ENCODE measurements at places on chromosomes 7 and 10.

- H3K27ac ChIP-seq = no peak overlapping the region
- no peaks in the 10 kb centered on the region for H3K27me3 ChIP-seq
- no peak for DNase-seq
- no peak overlapping the region for H3K4me3 ChIP-seq
- H3K4me1 ChIP-seq = no peaks in the 10 kb centered on the region
- H3K36me3 ChIP-seq = no peaks in the 10 kb centered on the region
These were observed 669.4 kb downstream of the NRG3 start for GRCh38 chr10:82544377-82544776.

DNA sequence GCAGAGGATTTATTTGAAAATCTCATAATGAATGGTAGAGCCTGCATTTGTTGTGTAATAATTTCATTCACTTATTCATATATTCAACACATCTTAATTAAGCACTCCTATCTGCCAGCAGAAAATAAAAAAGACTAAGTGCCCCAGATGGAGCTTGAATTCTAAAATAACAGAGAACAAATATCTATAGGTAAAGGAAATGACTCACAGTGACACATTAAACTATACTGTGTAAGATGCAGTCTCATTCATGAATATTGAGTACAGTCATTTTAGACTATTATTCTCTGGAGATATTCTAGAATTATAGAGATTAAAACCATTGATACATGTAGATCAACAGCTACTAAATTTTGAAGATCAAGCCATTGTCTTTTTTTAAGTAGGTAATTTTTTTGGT, 72.1 kb downstream of the PTPRZ1 start:
- no peak overlapping the region for H3K4me3 ChIP-seq
- no peak overlapping the region for H3K27ac ChIP-seq
- no peaks in the 10 kb centered on the region for H3K27me3 ChIP-seq
- no peak for DNase-seq

DNA sequence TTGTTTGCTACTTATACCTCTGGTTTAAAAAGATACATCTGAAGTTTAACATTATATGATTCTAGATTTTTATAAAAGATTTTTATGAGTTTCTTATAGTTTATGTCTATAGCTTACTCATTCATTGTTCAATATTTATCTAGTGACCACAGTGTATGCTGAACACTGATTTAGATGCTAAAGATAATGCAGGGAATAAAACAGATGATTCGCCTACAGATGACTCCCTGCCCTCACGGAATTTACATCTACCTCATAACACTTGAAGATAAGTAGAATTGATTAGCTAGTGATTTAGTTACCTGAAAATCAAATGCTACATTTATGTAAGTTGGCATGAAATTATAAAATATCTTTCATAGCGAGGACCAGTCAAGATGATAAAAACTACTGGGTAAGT, 105.8 kb downstream of the HIPK2 start:
- DNase-seq = no peak
- peaks cover 14% of the 10 kb centered on the region for H3K4me1 ChIP-seq
- H3K36me3 ChIP-seq = no peaks in the 10 kb centered on the region
- peaks cover 2% of the 10 kb centered on the region for H3K27me3 ChIP-seq
- H3K4me3 ChIP-seq = no peak overlapping the region
- no peak overlapping the region for H3K27ac ChIP-seq

DNA sequence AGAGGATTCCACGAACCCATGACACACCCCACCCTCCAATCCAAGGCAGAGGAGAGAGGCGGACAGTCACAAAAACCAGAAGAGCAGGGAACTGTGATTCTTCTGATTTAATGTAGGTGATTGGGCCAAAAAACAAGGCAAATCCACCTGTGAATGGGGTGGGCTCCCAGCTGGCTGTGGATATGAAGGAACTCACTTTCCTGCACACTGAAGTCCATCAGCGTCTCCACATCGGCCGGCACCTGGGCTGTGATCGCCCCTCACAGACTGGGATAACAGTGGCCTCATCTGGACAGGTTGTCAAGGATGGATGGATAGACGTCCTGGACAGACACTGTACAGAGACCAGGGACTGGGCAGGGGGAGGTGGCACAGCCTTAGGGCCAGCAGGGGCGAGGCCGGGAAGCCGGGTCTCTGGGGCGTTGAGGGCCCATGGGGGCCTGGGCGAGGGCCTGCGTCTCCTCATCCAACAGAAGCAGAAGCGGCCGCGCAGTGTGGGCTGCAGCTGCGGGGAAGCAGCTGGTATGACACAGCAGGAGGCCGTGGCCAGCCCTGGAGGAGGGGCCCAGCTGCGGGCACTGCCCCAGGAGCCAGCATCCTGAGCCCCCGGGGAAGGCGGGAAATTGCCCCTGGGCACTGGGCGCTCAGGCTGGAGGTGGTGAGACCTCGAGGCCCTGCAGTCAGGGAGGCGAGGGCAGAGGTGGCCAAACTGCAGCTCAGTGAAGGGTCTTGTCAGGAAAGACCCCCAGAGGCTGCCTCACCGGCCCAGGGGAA, 54.2 kb downstream of the DIP2C start:
- H3K27ac ChIP-seq = no peak overlapping the region
- DNase-seq = no peak
- no peak overlapping the region for H3K4me3 ChIP-seq
- peaks cover 13% of the 10 kb centered on the region for H3K4me1 ChIP-seq
- no peaks in the 10 kb centered on the region for H3K27me3 ChIP-seq

GRCh38 chr10:11119843-11120242, 102.2 kb downstream of the CELF2 start:
- H3K27ac ChIP-seq = no peak overlapping the region
- H3K4me3 ChIP-seq = no peak overlapping the region
- no peaks in the 10 kb centered on the region for H3K27me3 ChIP-seq

- H3K27me3 ChIP-seq = peaks cover 7% of the 10 kb centered on the region
- peaks cover 10% of the 10 kb centered on the region for H3K36me3 ChIP-seq
- H3K4me1 ChIP-seq = peaks cover 66% of the 10 kb centered on the region
- peak overlapping the region; percentile 80 for H3K27ac ChIP-seq
- DNase-seq = no peak
These were observed 59.2 kb downstream of the HK1 start for GRCh38 chr10:69337296-69338132.

GRCh38 chr10:111107846-111108245, 31.0 kb downstream of the ADRA2A start:
- no peaks in the 10 kb centered on the region for H3K4me1 ChIP-seq
- DNase-seq = no peak
- no peak overlapping the region for H3K27ac ChIP-seq
- no peak overlapping the region for H3K4me3 ChIP-seq
- no peaks in the 10 kb centered on the region for H3K36me3 ChIP-seq

DNA sequence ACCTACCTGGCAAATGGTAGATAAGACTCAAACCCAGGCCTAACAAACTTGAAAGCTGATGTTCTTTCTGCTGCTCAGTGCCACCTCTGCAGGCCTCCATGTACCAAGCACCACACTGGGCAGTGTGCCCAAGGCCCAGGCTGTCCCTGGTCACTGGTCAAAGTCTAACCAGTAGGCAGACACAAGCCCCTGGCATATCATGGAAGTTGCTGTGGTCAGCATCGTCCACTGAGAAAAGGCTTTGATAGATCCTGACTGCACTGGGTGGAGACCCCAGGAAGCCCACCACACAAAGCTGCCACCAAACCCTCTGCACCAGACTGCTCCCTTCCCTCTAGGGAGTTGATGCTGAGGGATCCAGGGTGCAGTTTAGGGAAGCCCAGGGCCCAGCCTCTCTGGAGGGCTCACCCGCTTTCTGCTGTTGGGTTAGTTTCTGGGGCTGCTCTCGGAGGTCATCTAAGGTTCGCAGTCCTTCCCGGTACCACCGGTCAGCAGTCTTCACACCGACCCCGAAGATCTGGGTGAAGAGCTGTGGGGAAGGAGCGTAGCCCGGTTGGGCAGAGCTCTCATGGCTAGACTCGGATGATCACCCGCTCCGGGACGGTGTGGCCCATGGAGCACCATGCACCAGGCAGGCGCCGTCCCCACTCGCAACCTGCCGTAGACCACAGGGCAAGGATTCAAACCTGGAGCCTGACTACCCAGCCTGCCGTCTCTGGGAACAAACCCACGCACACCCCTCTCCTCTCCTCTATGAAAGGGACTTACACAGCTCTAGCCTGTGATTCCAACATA, 6.0 kb downstream of the POLM start:
- no peak overlapping the region for H3K27ac ChIP-seq
- peaks cover 10% of the 10 kb centered on the region for H3K27me3 ChIP-seq
- peaks cover 24% of the 10 kb centered on the region for H3K36me3 ChIP-seq
- DNase-seq = no peak

DNA sequence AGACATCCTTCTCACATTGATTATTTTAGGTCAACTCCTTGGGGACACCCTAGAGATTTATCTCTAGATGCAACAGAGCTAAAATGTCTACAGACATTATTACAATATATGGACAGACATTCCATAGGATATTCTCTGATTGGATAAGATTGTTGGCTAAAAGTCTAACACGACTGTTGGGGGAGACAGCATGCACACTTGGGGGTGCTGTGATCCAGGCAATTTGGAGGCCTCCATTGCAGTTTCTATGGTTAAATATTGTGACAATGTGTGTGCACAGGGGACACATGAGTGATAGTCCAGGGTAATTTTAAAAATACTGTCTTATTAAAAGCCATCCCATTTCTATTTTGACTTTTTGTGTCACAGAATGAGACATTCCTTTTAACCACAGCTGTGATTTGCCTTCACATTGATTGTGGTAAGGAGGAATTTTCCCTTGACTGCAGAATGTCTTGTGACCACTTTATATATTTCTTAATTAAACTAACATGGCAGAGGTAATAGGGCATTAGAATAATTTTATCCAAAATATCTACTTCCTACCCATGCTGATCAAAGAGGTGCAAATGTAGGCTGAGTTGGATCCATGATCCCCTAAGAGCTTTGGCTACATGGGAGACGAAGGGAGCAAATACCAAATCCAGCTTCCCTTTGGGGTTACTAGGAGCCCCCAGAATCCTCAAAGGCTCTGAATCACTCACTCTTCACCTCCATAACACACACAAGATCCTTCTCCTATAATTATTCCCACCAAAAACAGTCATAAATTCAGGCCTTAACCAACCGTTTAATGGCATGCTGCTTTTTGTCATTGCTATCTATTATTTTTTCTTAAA, 7.3 kb downstream of the TFPI2 start:
- H3K4me1 ChIP-seq = no peaks in the 10 kb centered on the region
- no peak for DNase-seq
- no peak overlapping the region for H3K27ac ChIP-seq

DNA sequence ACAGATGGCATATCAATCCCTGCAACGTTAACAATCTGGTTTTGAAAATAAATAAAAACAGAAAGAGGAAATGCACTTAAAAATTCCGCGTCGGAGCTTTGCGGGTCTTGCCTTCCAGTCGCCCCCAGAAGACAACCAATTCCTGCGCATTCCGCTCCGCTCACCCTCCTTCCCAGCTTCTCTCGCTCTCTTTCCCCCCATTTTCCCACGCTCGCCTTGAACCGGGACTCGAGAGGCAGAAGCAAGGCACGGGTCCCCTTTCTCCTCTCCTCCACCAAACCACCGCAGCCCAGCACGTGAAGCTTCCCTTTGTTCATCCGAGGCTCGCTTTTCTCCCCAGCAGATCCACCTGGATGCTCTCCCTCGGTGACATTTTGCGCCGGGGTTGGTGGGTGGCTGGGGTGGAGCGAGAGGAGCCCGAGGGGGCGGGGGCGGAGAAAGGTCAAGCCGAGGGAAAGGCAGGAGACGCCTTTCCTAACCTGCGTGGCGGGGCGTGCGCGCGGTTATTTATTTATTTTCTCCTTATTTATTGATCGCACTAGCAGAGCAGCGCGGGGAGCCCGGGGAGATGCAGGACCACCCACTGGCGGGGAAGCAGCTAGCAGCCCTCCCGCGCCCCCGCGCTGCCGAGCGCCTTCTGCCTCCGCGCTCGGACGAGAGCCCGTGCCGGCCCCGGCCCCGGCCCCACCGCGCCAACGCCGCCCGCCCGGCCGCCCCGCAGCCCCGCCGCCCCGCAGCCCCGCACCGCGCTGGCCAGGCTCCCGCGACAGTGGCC, at the start of gene KCND2:
KCND2 (plus strand) TSS at position 475 of the 775 bp plus-strand sequence.
- peak within 1 kb of the TSS; percentile 95 for H3K4me3 ChIP-seq
- H3K4me1 ChIP-seq = peaks cover 6% of the 10 kb centered on the region
- H3K36me3 ChIP-seq = no peaks in the 10 kb centered on the region

DNA sequence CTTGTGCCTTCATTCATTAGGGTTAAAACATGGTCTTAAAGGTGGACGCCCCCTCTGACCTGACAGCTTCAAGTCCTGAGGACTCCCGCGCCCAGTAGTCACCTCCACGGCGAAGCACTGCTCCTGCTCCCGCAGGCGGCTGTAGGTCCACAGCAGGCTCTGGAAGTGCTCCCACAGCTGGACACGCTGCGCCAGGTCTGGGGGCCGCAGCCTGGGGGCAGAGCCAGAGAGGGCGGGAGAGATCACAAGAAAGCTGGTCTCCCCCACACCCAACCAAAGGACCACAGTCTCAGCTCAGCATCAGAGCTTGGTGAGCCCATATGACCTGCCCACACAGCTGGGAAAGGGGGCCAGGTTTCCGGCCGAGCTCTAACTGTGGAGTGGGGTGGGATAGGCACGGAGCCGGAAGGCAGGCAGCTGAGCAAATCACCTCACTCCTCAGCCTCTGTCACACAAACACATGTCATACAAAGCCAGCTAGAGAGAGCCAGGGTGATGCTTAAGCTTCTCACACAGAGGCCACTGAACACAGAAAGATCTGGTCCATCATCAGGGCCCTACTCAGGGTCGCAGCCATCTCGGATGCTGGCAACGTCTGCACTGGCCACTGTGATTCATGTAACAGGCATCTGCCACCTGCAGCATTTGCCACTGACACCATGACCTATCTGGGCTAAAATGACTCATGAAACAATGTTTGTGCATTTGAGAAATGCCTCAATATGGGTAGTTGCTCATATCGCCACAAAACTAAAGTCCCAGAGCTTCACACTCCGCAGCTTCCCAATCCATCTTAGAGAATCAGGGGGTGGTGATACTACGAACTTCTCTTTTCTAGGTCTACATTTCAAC, 12.6 kb downstream of the HPS1 start:
- H3K4me3 ChIP-seq = no peak overlapping the region
- H3K27ac ChIP-seq = no peak overlapping the region
- peaks cover 64% of the 10 kb centered on the region for H3K36me3 ChIP-seq
- peaks cover 3% of the 10 kb centered on the region for H3K27me3 ChIP-seq
- DNase-seq = no peak
- H3K4me1 ChIP-seq = peaks cover 5% of the 10 kb centered on the region
